ENCODE measurements at places on chromosomes 2 and 18. TPM values are rescaled to one million over a fixed set of nuclear protein-coding genes. Genes with fewer than 3 reads are reported as not detected.

IL36G gene
- polyA plus RNA-seq, result not detected

CYP27C1 gene
- not detected for polyA plus RNA-seq

FBXO36 gene
- 2.0 TPM for polyA plus RNA-seq

PIGN gene
- polyA plus RNA-seq, result 33.7 TPM

MAP3K19 gene
- polyA plus RNA-seq, result not detected

PRSS56 gene
- not detected for polyA plus RNA-seq

RMDN2 gene
- polyA plus RNA-seq, result 3.6 TPM

ANKRD62 gene
- polyA plus RNA-seq, result not detected

UCN gene
- polyA plus RNA-seq, result 0.40 TPM

CCDC142 gene
- 4.5 TPM for polyA plus RNA-seq

NAT8 gene
- polyA plus RNA-seq, result not detected

TMEFF2 gene
- 4.1 TPM for polyA plus RNA-seq

NEMP2 gene
- polyA plus RNA-seq, result 3.5 TPM

INPP5D gene
- 0.43 TPM for polyA plus RNA-seq

IL1R2 gene
- 0.35 TPM for polyA plus RNA-seq

XIRP2 gene
- 0.36 TPM for polyA plus RNA-seq

SCN3A gene
- polyA plus RNA-seq, result 0.11 TPM

SERPINB11 gene
- polyA plus RNA-seq, result not detected

RNF125 gene
- 0.41 TPM for polyA plus RNA-seq

TEKT4 gene
- polyA plus RNA-seq, result not detected

ASPRV1 gene
- polyA plus RNA-seq, result 0.11 TPM

FBLN7 gene
- 0.22 TPM for polyA plus RNA-seq

RTP5 gene
- not detected for polyA plus RNA-seq

MOGAT1 gene
- polyA plus RNA-seq, result not detected

FAHD2B gene
- polyA plus RNA-seq, result 3.4 TPM

C2orf42 gene
- 10.7 TPM for polyA plus RNA-seq

GPAT2 gene
- polyA plus RNA-seq, result 0.10 TPM

ABCG8 gene
- not detected for polyA plus RNA-seq

STAMBP gene
- polyA plus RNA-seq, result 48.3 TPM

FBXO48 gene
- polyA plus RNA-seq, result 0.89 TPM

Measured in AG04450 (cell line).